ENCODE measurements at places on chromosomes 4 and X.

DNA sequence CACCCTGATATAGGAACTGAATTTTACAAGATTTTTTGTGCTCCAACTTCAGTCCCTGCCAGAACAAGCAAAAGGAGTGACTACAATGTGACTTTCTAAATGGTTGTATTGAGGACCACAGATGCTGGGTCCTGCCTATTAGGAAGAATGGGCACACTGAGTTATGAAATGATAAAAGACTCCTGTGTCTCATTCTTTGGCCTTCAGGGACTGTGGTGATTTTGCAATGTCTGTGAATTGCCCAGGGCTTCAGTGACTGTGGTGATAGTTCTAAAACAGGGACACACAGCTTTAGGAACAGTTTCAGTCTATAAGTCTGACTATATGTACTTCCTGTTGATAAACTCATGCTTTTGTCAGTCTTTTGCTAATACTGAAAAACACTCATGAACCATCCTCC, 210.2 kb downstream of the DMD start:
- DNase-seq = no peak

DNA sequence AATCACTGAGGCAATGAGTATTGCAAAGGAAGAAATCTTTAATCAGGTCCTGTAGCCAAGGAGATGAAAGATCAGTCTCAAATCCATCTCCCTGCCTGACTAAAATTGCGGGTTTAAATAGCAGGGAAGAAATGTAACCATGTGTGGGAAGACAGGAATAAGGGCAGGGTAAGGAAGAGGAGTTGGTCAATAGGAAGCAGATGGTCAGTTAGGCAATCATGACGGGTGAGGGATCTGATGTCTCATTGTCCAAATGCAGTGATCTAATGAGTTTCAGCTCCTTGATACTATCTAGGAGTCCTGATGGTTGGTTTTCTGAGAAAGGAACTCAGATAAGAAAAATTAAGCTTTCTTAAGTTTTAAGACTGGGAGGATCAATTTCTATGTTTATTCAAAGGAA, 200.8 kb downstream of the SPATA18 start:
- DNase-seq = no peak

DNA sequence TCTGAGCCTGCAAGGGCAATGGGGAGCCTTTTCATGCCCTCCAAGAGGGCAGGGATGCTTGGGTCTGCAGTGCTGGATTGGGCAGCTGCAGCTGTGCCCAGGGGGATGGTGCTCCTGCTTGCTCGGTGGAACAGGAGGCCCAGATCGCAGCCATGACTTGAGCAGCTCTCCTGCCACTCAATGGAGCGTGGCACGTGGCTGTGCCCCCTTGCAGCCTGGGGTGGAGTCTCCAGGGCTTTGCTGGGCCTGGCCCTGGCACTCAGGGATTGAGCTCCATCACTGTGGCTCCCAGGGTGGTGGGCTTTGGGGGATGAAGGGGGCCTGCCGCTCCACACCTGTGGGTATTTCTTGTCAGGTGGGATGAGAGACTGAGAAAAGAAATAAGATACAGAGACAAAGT, 53.4 kb upstream of the IBSP start:
- no peak for DNase-seq

DNA sequence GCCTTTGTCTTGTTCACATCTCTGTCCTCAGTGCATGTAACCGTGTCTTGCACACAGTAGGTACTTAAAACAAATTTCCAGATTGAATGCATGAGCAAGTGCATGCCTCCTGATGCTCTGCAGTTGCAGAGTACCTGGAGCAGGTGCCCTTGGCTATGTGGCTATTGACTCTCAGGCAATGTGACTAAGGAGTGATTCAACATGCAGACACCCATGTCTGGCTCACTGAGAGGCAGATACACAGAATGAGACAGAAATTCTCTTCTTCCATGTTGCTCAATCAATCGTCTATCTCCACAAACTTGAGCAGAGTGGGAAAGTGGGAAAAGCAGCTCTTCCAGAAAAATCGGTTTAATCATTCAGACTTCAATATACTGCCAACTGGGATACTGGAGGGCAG, 111.0 kb downstream of the CHRDL1 start:
- no peak for DNase-seq

All from hippocampal formation (tissue), 2 donors.